ENCODE measurements at places on chromosomes 5 and 9.

DNA sequence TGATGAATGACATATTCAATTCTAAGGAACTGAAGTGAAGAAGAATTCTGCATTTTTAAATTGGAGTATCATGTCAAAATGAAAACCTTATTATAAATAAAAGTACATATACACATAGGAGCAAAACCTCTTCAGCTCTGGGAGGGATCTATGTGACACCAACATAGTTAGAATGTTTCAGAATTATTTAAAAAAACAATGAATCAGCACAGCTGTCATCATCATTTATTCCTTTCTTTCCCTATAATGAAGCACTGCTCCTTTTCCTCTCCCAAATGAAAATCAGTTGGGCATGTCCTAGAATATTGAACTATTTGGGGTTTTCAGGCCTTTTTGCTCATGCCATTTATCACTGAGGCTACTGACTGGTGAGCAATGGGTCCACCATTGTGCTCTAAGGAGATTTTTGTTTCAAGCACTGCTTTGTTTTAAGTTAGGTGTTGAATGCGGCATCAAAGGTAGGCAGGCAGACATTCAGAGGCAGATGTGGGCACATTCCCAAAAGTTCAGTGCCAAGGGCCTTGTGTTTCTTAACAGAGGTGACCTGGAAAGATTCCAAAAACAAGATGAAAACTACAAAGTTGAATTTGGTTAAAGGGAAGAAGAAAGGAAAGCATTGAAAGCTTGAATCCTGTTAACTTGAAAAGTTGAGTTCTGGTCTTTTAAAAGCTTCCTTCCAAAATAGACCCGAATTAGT, 126.4 kb upstream of the ADAMTSL1 start:
- no peak for DNase-seq

GRCh38 chr5:157546456-157547100, 29.0 kb downstream of the ADAM19 start:
- no peak for DNase-seq

- no peak for DNase-seq
Observed at GRCh38 chr5:61969755-61970154, 336.3 kb upstream of the KIF2A start.

- no peak for DNase-seq
Observed at GRCh38 chr5:2550509-2550908, 201.0 kb downstream of the IRX2 start.

- no peak for DNase-seq
Observed at GRCh38 chr5:151345808-151346478, 1.4 kb downstream of the SLC36A2 start.
